ENCODE measurements at places on chromosomes 2 and 18.

GRCh38 chr2:59276033-59276432, 1034.9 kb upstream of the FANCL start:
- DNase-seq = no peak

DNA sequence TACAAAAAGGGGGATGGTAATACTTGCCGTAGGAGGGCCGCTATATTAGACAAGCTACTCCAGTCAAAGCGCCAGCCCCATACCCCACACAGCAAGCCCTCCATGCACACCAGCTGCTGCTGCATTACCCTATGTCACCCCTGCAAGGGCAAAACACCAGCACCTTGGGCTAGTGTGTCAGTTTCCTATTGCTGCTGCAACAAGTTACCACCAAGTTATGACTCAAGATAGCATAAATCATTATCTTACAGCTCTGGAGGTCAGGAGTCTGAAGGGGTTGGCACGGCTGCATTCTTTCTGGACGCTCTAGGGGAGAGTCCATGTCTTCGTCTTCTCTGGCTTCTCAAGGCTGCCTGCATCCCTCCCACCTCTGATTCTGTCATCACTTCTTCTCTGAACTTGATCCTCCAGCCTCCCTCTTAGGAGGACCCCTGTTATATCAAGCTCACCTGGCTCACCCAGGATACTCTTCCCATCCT, 88.6 kb upstream of the ACAA2 start:
- no peak for DNase-seq

DNA sequence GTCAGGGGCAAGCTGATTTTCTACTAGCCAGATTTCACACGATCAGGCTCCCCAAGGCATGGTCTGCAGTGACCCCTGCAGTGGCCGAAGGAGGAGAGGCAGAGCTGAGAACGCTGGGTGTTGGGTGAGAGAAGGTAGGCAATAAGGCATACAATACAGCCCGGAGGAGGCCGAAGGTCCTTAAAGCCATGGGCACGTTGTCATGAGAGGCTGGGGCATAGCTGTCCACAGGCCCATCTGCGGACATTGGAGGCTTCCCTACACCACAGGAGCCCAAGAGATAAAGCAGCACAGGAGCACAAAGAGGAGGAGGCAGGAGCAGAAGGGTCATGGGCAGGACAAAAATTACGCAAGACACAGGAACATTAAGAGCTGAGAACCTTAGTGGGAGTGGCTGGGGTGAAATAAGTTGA, 16.7 kb upstream of the BZW1 start:
- peak; percentile 71 for DNase-seq

- DNase-seq = no peak
Observed at GRCh38 chr2:64226611-64227010, 82.4 kb upstream of the PELI1 start.

GRCh38 chr2:161386228-161386824, 29.8 kb upstream of the TBR1 start:
- no peak for DNase-seq

- peak; percentile 31 for DNase-seq
Observed at GRCh38 chr2:25822190-25823117, 55.8 kb downstream of the ASXL2 start.

GRCh38 chr2:25023333-25023732, 18.5 kb upstream of the EFR3B start:
- no peak for DNase-seq

- no peak for DNase-seq
Observed at GRCh38 chr2:187403568-187404260, 44.3 kb downstream of the CALCRL start.

GRCh38 chr2:47869859-47870595, 36.3 kb downstream of the FBXO11 start:
- DNase-seq = peak; percentile 15

- no peak for DNase-seq
Observed at GRCh38 chr18:32867936-32868335, 95.1 kb upstream of the KLHL14 start.

DNA sequence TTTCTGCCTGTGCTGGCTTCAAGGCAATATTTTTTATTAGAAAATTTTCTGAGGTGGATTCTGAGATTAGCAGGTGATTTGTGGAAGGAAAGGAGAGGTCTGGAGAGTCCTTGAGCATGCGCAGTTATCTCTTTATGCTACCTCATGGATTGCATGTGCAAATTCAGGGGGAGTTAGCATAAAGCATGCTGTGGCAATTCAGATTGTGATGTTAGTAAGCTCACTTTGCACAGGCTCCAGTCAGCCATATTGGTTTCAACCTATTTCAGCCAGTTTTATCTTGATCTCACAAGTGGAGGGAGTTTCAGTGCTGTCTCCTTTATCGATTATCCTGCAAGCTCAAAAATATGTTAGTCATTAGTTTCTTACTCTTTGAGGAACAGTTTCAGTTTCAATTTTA, 2012.3 kb upstream of the PIK3C3 start:
- DNase-seq = no peak

GRCh38 chr2:10810202-10811161, 2.1 kb downstream of the PDIA6 start:
- no peak for DNase-seq

DNA sequence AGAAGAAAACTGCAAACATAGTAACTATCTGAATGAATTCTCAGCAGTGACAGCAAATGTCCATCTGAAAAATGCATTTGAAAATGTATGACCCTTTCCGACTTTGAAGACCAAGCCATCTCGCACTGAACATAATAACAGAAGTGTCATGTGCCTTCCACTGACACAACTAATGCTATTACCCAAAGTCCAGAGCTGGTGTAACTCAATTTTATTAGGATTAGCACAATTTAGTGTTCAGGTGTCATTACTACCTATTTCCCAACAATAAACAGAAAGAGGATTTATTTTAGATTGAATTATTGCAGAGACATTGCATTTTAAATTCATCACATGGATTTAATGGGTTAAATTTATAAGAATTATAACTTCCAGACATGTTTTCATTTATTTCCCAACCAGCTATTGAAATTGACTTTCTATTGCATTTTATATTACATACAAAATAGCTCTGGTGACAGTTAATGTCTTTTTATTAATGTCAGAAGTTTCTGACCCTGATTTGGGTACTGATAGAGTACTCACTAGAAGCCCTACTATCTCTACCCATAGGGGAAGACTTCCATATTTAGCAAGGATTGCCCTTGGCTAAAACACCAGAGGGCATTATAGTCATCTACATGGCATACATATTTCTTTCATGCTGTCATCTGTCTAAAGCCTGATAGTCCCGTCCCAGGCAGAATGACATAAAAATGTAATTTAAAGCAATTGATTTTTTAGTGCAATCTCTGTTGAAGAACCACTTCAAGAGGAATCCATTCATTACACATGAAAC, 7.0 kb upstream of the STK39 start:
- DNase-seq = peak; percentile 76

DNA sequence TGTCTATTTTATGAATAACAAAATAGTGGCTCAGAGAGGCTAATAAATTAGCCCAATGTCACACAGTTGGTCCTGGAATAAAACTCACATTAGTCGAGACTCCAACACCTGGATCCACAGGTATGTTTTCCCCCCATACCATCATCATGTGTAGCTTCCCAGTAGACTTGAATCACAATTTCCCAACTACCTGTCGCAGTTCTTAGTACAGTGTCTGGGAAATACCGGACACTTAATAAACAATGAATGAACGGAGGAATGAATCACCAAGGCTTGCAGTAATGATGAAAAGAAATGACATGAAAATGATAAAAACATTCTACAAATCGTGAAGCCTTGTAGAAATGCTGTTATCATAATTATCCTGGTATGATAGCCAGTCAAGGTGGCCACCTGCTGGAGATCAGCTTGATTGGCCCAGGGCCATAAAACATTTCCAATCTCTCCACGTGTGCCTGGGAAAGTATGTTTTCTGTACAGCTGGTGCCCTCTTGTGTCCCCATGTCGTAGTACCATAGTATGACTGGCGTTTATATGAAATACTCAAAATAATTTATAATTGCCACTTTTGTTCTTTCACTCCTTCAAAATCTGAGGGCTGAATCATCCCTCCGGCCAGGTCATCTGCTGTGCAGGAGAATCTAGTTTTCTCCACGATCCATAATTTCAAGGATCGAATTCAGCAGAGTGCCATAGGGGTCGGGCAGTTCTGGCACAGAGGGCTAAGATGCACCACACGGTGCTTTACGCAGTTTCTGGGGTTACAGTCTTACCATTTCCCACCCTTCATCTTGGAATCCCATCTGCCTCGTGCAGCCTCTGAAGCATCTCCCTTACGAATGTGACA, 95.4 kb downstream of the LAMA1 start:
- peak; percentile 22 for DNase-seq

GRCh38 chr18:46001892-46002291, 34.8 kb upstream of the EPG5 start:
- DNase-seq = no peak

- DNase-seq = peak; percentile 3
Observed at GRCh38 chr2:75787532-75788132, 76.9 kb upstream of the GCFC2 start.

GRCh38 chr2:182368446-182368845, 58.4 kb downstream of the PDE1A start:
- peak; percentile 33 for DNase-seq

GRCh38 chr2:45008296-45009129, 739 bp downstream of the SIX2 start:
- DNase-seq = peak; percentile 41

DNA sequence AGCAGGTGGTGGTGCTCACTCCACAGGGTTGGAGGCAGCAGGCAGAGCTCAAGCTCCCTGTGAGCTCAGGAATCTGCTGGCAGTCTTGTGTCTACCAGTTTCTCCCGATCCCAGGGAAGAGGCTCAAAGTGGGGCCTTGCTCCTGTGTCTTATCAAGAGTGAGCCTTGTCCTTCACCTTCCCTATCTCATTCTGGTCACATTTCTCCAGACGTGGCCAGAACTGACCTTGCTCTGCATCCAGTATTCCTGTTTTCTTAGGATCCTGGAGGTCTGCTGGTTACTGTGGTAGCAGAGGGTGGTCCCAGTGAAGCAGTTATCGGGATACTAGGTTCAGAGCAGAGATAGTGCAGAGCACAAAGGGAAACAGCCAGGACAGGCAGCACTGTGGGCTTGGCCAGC, 47.1 kb upstream of the ASB18 start:
- DNase-seq = no peak

- DNase-seq = no peak
Observed at GRCh38 chr2:235897992-235898391, 270.2 kb downstream of the GBX2 start.

Data from foreskin fibroblast (primary cell).